Endodermal cell (in vitro differentiated cells): ENCODE measurements at places on chromosomes 2 and 18. TPM values are rescaled to one million over a fixed set of nuclear protein-coding genes. Genes with fewer than 3 reads are reported as not detected.

DNA sequence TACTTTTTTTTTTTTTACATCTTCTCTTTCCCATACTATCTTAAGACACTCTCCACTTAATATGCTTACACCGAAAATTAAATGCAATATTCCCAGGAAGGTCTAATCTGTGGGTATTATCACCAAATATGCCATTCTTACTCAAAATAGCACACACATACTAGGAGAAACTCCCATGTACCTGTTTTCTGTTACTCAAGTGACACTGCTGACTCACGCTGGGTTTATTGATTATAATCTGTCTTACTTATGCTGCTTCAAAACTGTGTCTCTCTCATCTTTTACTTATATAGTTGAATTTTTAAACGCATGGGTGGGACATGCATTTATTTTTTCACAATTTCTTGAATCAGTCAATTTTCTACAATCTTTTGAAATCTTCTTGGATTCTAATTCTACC, 29.9 kb downstream of the MRPL19 start:
- H3K4me3 ChIP-seq = no peak overlapping the region
- no peak overlapping the region for H3K27ac ChIP-seq
- no peaks in the 10 kb centered on the region for H3K27me3 ChIP-seq
- no peak for DNase-seq
- no peaks in the 10 kb centered on the region for H3K4me1 ChIP-seq

DNA sequence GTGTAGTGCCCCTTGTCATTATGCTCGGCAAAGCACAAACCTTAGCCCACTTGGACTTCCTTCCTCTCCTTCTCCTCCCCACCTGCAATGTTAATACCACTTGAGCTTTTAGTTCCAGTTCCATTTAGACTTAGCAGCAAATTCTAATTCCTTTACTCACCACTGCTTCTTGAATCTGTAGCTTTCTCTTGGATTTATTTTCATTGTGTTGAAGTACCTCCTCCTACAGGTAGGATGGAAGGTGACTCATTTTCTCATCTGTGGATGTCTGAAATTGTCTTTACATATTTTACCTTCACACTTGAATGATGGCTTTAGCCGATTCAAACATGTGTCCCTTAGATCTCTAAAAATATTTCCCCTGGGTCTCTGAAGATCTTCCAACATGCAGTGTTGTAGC, 32.8 kb upstream of the BIN1 start:
- no peak overlapping the region for H3K4me3 ChIP-seq
- no peaks in the 10 kb centered on the region for H3K36me3 ChIP-seq
- no peak for DNase-seq
- no peaks in the 10 kb centered on the region for H3K4me1 ChIP-seq

- DNase-seq = peak; percentile 37
- H3K27ac ChIP-seq = no peak overlapping the region
- H3K36me3 ChIP-seq = no peaks in the 10 kb centered on the region
- H3K4me3 ChIP-seq = no peak overlapping the region
- no peaks in the 10 kb centered on the region for H3K27me3 ChIP-seq
- peaks cover 12% of the 10 kb centered on the region for H3K4me1 ChIP-seq
These were observed 106.5 kb upstream of the HS6ST1 start for GRCh38 chr2:128425216-128425615.

DNA sequence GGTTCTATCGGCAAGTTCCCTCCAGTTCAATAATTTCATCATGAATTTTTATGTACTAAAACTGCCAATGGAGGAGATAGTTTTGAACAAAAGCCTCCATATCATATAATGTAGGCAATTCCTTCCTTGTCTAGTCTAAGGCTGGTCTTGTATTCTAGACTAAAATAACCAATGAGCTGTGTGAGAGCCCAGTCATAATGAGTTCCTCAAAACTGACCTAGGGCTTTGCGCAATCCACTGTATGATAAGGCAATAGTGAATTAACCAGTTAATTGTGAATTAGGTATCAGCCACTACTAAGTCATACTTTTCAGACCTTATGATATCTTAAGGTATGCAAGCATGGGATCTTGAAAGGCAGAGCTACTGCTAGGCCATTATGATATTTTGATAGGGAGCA, 7.6 kb upstream of the UXS1 start:
- DNase-seq = no peak
- no peaks in the 10 kb centered on the region for H3K27me3 ChIP-seq
- H3K4me3 ChIP-seq = no peak overlapping the region
- no peak overlapping the region for H3K27ac ChIP-seq

DNA sequence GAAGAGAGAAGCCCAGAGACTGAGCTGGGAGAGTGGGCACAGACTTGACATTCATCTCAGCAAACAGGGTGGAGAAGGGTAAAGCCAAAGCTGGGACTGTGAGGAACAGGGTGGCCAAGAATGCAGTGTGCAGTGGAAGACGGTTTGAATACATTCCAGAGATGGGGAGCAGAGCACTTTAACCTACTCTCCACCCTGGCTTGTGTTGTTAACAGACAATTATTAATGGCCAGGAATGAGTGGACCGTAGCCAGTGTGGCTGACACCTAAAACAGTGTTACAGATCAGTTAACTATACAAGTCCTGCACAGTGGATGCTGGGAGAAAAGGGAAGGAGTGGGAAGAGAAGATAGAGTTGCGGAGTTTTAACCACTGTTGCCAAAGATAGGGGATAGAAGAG, 7.4 kb upstream of the NAB1 start:
- peaks cover 12% of the 10 kb centered on the region for H3K4me1 ChIP-seq
- no peaks in the 10 kb centered on the region for H3K27me3 ChIP-seq
- no peak overlapping the region for H3K4me3 ChIP-seq
- no peaks in the 10 kb centered on the region for H3K36me3 ChIP-seq

DNA sequence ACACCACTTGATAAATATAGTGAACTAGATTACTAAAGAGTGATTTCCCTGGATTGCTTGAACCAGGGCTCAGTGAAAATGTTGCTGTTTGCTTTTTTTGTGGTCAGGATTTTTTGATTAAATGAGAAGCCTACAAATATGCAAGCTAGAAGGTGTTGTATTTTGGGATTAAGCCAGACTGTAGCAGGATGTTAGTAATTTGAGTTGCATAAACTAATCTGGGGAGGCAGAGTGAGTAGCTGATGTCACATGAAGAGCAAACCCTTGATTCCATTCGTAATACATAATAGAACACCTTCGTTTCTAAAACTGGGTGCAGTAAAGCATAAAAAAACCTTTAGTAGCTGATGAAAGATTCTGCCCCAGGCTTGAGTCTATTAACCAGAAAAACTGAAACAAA, 32.0 kb downstream of the NEDD4L start:
- no peak overlapping the region for H3K27ac ChIP-seq
- no peak overlapping the region for H3K4me3 ChIP-seq
- no peaks in the 10 kb centered on the region for H3K4me1 ChIP-seq
- H3K27me3 ChIP-seq = no peaks in the 10 kb centered on the region

Gene MARCO
- not detected in 3 replicates for total RNA-seq

Gene CCDC150
- total RNA-seq = 25.0 and 25.4 TPM in 2 replicates

Gene CIB4
- total RNA-seq = not detected in 3 replicates

Gene ANKRD30BL
- 0.18 and 0.73 TPM in 2 replicates for total RNA-seq
